ENCODE measurements at places on chromosomes 2 and 18.
A peak's percentile ranks its signal among the peaks of the same experiment; 100 is the strongest.

DNA sequence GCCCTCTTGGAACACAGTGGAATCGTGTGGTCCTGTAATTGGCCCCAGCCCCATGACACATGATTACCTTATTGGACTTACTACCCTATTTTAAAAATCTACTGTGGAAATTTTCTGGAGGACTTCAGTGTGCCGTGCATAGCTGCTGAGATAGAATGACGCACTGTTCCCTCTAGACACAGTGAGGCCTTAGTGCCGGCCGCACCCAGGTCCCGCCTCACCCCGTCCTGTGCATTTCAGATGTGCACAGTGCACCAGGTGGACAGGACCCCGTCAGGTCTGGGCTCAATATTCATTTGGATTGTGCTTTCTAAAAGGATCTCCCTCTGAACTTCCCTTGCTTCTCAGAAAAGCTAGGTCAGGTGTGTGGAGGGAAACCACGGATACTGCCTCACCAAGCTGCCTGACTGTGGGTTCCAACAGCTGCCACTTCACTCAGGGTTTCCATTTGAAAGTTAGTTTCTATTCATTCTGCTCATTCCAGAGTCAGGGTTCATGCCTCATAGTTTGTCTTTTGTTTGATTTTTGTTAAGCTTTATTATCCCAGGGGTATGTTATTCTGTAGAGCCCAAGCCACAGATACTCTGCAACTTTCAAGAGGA lies 155.8 kb downstream of the PTGR3 start:
- no peak for DNase-seq

GRCh38 chr2:32926708-32927084 lies 20.1 kb upstream of the LTBP1 start:
- DNase-seq: peak; percentile 22

GRCh38 chr2:103009871-103010270 lies 248.0 kb downstream of the TMEM182 start:
- no peak for DNase-seq

DNA sequence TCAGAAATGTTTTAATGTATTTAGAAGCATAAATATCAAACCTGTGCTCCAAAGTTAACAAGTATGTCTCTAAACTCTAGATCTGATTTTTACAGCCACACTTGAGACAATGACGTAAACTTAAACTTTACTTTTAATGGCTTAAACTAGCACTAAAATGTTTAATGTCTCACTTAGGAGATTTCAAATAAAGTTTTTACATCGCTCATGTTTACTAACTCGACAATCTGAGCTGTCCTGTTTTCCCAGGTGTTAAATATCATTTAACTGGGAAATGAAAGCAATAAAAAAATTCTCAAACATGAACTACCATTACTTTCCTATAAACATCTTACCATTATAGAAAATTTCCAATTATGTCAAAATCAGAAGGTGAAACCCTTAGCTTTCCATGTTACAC lies 70.2 kb upstream of the FAM124B start:
- DNase-seq: no peak

GRCh38 chr18:8003878-8004675 lies 437.0 kb downstream of the PTPRM start:
- no peak for DNase-seq

GRCh38 chr18:36064027-36064808 lies 3.1 kb downstream of the RPRD1A start:
- no peak for DNase-seq

GRCh38 chr2:54763636-54764291 lies 40.3 kb downstream of the EML6 start:
- no peak for DNase-seq

- no peak for DNase-seq
Observed at GRCh38 chr2:96716388-96716787, 23.5 kb downstream of the LMAN2L start.

DNA sequence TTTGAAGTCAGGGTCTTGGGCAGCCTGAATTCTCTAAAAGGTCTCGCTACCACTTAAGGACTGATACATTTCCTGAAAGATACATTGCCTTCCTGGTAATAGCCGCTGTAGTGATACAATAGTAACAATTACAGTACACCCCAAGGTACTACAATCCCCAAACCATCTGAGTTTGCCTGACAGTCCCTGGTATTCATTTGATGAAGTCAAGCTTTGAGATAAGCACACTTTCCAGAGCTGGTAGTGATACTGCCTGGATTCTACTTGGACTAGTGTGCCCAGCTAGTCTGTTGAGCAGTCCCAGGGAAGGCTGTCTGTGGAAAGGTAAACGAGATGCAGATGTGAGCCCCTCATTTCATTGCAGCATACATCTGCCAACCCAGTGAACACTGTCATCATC lies 24.4 kb upstream of the ITGB6 start:
- no peak for DNase-seq

GRCh38 chr18:66048406-66048805 lies 297.6 kb downstream of the CDH7 start:
- DNase-seq: no peak
